ENCODE measurements at places on chromosomes 7 and 10. TPM values are rescaled to one million over a fixed set of nuclear protein-coding genes. Genes with fewer than 3 reads are reported as not detected.

TBL2 gene
- total RNA-seq: 27.9 TPM

COBL gene
- 27.9 TPM for total RNA-seq

SH2D4B gene
- 1.4 TPM for total RNA-seq

CSTF2T gene
- total RNA-seq: 16.4 TPM

ABCB4 gene
- not detected for total RNA-seq
